ENCODE measurements at places on chromosomes 5 and 9.

DNA sequence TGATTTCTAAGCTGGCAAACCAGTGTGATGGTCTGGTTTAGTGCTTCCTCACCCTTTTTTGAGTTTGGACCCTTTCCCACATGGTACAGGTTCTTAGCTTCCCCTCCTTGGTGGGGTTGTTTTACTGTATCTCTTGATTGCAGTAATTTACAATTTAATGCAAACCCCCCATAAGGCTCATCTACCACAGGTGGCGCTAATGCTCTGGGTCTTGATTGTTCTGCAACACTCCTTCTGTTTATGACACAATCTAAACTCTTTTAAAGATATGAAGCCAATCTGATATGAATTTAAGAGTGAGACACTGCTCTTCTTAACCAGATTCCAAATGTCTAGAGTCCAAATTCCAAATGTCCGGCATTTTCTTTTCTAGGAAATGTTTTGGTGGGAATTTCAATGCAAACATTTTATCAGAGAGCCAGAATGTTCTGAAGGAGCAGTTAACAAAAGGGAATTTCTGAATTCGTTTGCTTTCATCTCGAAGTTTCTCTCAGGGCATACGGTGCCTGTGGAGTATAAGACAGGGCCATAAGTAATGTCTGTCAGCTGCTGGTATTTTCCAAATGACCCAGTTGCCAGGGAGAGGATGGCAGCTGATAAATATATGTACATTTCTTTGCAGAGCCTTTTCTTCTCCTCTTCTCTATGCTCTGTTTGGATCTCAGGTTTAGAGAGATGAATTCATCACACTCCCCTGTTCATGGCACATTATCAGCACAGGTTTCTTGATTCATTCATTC lies 246.8 kb downstream of the ARHGAP26 start:
- DNase-seq, result no peak

GRCh38 chr9:109171926-109172325 lies 4.9 kb upstream of the FRRS1L start:
- DNase-seq, result no peak

DNA sequence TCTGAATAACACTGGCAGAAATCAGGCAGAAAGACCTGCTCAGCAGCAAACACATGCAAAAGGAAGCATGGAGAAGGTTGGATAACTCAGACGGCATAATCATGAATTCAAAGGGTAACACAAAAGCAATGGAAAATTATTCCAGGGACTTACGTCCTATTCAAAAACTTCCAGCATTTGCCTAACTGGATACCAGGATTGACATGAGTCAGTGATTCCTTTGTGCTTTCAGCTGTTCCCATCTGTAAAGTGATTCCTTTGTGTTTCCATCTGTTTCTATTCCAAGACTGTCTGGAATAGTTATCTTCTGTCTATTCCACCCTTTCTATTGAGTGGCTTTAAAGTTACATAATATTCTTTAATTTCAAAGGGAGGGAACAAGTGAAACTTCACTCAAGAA lies 1361.7 kb upstream of the CDH9 start:
- no peak for DNase-seq

- DNase-seq, result no peak
Measured at GRCh38 chr5:155982354-155982753, 344.6 kb upstream of the SGCD start.

GRCh38 chr9:134390537-134390936 lies 64.3 kb downstream of the RXRA start:
- no peak for DNase-seq

DNA sequence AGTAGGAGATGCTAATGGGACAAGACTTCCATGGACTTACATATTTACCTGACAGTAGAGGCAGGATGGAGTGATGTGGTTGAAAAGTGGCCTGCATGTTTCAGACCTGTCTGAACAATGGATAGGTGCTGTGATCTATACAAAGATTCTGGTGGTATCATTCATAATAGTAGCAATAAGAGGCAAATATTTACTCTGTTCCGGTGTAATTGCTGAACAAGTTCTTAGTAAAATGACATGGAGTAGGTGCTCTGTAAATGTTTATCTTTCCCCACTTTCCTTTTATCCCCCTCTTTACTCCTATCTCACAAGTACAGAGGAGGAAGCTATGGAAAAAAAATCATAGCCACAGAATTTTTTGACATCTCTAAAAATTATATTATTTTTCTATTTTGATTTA lies 159.0 kb upstream of the SLC12A2 start:
- DNase-seq, result no peak

GRCh38 chr5:137286025-137286610 lies 213.0 kb downstream of the SPOCK1 start:
- DNase-seq, result no peak

DNA sequence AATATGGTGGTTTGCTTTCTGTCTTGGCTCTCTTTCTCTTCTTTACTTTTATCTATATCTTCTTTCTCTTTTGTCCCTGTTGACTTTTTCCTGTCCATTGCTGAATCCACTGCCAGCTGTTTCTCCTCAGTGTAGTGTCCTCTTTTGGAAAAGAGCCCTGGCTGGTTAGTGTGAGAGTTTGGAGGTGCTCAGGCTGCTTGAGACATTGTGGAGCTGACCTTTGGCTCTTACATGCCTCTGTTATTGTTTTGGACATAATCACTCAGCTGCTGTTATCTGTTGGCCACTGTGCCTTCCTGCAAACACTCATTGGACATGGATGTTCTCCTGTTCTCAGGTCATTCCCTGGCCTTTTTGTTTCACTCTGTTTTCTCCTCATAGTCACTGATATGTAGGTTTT lies 295.4 kb upstream of the RIOK2 start:
- DNase-seq, result no peak

DNA sequence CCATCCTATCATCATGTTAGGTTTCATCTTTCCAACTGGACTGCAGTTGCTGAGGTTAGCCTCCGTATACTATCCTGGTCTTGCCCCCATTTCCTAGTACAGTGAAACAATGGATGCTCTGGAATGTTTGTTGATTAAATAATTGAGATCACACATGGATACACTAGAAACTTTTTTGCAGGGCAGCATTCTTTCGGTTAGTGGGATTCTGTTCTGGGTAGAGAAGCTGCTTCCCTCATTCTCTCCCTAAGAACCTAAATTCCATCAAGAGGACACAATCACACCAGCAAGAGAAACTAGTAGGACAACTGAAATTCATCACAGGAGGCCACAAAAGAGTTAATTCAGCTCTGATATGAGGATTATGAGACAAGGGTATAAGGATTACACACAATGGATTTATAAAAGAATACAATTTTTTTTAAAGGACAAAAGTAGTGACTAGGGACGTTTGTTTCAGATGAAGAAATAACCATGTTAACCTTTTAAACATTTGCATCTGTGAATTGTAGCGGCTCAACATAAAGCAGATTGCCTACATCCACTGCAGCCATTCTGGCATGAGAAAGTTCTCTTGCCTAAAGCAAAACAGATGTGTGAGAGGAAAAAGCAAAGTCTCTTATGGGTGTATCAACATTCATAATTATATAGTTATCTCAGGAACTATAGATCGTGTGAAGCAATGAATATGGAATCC lies 162.7 kb upstream of the LHFPL2 start:
- no peak for DNase-seq

DNA sequence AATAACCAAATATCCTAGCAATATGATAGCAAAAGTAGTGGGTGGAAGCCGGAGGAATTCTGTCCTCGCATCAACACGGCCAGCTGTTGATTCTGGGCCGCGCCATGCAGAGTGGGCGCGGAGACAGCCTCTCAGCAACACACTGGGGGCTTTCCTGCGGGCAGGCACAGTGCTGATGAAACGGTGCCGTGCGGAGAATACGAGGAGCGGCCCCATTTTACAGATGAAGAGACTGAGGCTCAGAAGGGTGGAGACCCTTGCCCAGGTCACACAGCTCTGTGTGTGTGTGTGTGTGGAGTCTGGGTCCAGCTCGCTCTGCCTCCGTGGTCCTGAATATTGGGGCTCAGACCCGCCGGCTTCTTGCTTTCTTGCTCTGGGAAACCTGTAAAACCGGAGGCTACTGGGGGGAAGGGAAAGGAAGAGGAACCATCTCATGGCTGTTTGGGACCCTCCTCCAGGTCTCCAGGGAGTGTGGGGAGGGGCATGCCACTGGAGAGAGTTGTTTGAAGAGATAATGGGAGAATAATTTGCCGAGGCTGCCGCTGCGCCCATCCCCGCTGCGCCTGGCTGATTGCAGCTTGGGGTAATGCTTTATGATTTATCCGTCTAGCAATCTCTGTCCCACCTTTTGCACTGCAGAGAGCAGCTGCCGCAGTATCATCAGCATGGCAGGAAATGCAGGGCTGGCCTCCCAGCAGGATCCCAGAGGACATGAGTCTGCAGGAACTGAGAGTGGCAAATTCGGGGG lies 36.6 kb downstream of the NCS1 start:
- DNase-seq, result peak; percentile 34

GRCh38 chr5:27158775-27159174 lies 120.4 kb upstream of the CDH9 start:
- DNase-seq, result no peak

GRCh38 chr5:157603333-157604190 lies 28.0 kb upstream of the ADAM19 start:
- DNase-seq, result no peak
